Breast epithelium (tissue), 4 donors: ENCODE measurements at places on chromosomes 16 and 17. TPM values are rescaled to one million over a fixed set of nuclear protein-coding genes. Genes with fewer than 3 reads are reported as not detected.

DNA sequence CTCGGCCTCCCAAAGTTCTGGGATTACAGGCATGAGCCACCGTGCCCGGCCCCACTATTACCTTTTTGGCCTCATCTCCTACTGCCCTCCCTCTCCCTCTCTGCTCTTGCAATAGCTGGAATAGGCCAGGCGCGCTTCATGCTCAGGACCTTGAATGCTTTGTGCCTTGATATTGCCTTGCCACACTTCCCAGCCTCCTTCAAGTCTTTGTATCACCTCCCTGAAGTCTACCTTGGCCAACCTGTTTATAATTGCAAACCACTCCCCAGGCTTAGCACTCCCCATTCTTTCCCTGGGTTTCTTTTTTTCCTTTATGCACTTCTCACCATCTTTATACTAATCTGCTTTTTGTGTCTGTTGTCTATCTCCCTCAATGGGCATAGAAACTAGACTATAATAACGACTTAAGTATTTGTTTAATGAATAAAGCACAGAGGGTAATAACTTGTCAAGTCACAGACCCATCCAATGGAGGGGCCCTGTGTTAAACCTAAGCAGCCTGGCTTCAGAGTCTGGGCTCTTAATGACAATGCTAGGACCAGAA is 6.6 kb downstream of the OGFOD1 start:
- H3K36me3 ChIP-seq, result no peaks in the 10 kb centered on the region
- H3K4me3 ChIP-seq, result no peak overlapping the region
- H3K4me1 ChIP-seq, result no peaks in the 10 kb centered on the region
- no peaks in the 10 kb centered on the region for H3K27me3 ChIP-seq

DNA sequence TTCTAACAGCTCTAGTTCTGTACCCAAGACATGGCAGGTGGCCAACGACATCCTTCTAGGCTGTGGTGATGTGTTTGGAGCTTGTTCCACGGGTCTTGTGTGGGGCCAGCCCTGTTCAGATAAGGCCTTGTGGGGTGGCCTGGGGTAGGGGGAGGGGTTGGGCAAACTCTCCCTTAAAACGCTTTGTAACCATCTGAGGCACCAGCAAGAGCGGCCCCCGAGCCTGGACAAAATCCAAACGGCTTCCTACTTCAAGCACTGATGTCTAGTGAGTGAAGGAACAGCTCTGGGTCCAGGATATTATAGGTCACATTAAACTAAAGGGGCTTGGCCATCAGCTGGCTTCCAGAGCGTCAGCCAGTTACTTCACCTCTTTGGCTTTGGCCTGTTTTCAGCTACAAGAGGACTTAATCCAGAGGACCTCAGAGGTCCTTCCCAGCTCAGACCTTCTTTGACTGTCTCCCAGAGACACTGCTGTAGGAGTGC is 11.9 kb downstream of the SERPINF1 start:
- peak; percentile 35 for DNase-seq
- H3K27me3 ChIP-seq, result no peaks in the 10 kb centered on the region
- no peaks in the 10 kb centered on the region for H3K36me3 ChIP-seq
- H3K4me1 ChIP-seq, result peaks cover 7% of the 10 kb centered on the region

- no peak overlapping the region for H3K4me3 ChIP-seq
- no peak for DNase-seq
- no peaks in the 10 kb centered on the region for H3K27me3 ChIP-seq
- H3K36me3 ChIP-seq, result no peaks in the 10 kb centered on the region
- no peak overlapping the region for H3K27ac ChIP-seq
- no peaks in the 10 kb centered on the region for H3K4me1 ChIP-seq
These were observed 65.2 kb downstream of the USP32 start for GRCh38 chr17:60326702-60327101.

Gene COL1A1
- 67.2 TPM for total RNA-seq
